ENCODE measurements at places on chromosomes 16 and 17.

- DNase-seq = no peak
Measured at GRCh38 chr17:28729950-28730330, 1.4 kb downstream of the NEK8 start.

DNA sequence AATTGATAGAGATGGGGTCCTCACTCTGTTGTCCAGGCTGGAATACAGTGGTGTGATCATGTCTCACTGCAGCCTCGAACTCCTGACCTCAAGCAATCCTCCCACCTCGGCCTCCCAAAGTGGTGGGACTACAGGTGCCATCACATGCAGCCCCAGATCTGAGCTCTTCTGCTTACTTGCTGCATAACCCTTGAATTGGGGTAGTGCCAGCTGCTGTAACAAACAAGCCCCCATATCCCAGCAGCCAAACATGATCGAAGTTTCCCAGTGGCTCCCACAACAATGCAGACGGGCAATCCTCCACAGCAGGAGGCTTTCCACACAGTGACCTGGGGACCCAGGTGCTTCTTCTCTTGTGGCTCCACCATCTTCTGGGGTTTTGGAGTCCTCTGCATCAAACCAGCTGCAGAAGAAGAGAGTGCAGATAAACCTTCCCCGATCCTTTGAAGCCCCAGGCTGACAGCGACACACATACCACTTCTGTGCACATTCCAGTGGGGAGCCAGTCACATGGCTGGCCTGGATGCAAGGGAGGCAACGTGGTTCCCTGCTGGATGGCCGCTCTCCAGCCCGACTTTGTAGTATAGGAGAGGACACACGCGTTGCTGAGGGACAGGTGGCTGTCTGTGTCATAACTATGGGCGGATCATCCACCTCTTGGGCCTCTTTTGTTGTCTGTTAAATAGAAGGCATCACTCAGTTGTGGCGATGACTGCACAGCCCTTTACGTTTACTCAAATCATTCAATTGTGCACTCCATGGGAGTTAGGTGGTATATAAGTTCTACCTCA is 16.7 kb downstream of the SBK1 start:
- no peak for DNase-seq

DNA sequence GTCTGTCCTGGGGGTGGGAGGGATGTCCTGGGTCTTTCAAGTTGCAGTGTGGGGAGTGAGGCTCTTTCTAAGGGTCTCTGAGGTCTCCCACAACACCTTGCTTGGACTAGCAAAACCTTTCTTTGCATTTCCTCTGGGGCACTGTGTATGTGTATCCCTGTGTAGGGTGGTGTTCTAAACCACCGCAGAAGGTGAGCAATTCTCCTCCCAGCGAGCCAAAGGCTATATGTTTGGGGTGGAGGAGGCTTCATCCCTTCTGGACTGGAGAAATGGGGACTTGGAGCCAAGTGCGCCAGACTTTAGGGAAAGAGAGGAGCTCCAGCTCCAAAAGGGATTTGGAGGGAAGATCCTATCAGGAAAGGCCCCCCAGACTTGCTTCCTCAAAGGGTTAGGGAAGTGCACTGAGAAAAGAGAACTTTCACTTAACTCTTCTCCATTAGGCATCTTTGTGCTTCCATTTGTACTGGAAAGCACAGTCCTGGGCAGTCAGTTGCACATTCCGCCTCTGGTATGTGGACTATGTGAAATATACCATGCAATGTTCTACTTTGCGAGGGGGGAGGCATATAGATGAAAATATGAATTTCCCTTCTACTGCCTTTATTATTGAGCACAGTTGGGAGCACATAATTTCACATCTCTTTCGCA is 18.9 kb upstream of the HOXB9 start:
- DNase-seq = no peak

DNA sequence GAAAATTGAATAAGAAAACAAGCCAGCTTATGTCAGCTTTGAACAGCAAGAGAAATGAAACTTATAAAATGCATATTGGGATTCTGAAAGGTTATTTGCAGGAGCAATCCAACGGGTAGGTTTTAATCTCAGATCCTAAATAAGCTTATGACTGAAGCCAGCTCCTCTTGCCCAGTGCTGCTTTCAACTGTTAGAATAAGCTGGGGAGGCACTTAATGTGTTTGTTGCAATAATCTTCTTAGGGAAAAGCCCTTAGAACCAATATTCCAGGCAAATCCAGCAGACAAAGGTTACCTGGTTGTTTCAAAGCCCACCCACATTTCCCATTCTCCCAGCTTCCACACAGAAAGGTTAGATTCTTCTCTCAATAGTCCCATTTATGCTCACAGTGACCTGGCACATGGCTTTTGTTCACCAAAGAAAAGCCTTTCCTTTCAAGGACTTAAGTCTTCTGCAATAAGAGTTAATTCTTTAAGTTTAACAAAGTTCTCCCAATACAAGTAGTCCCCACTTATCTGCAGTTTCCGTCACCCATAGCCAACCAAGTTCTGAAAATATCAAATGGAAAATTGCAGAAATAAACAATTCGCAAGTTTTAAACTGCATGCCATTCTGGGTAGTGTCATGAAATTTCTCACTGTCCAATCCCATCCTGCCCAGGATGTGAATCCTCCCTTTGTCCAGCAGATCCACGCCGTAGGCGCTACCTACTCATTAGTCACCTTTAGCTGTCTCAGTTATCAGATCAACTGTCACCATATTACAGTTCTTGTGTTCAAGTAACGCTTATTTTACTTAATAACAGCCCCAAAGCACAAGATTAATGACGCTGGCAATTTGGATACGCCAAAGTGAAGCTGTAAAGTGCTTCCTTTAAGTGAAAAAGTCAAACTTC is 5.9 kb downstream of the TEX2 start:
- no peak for DNase-seq

- DNase-seq = no peak
Measured at GRCh38 chr17:11991461-11991860, 5.8 kb downstream of the ZNF18 start.

DNA sequence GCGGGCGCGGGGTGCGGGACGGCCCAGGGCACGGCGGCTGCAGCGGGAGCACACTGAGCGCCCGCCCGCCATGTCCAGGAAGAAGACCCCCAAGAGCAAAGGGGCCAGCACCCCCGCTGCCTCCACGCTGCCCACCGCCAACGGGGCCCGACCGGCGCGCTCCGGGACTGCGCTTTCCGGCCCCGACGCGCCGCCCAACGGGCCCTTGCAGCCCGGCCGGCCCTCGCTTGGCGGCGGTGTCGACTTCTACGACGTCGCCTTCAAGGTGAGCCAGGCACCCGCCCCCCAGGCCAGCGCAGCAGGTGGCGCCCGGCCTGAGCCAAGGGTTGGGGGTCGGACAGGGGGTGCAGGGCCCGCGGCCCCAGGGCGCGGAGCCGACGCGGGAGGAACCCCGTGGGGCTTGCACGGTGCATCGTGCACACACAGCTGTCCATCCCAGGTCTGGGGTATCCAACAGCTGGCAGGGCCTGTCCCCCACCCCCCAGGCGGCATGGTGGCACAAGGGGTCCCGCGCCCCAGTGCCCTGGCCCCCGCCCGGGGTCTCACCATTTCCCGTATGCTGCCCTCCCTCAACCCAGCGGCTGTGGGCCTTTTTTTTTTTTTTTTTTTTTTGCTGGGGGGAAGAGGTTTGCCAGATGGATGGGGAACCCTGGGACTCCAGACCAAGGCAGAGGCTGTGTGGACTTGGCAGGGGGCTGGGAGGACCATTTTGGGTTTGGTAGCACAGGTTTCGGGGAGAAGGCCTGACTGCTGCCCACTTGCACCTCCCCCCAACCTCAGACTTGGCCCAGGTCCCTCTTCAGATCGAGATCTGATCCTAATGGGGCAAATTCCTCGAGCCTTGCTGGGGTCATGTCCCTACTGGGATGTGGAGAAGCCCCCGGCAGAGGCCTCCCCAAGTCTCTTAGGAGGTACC is 547 bp downstream of the RAB26 start:
- DNase-seq = peak; percentile 69

GRCh38 chr17:2157081-2157480 is 102.2 kb downstream of the HIC1 start:
- DNase-seq = no peak

- DNase-seq = peak; percentile 63
Measured at GRCh38 chr17:76492989-76493501, 8.2 kb downstream of the RHBDF2 start.

GRCh38 chr17:75720656-75721462 is at the start of gene ITGB4:
ITGB4 (plus strand) TSS chr17:75721459; CDS start chr17:75724704, 3,245 bp downstream.
- peak; percentile 62 for DNase-seq

DNA sequence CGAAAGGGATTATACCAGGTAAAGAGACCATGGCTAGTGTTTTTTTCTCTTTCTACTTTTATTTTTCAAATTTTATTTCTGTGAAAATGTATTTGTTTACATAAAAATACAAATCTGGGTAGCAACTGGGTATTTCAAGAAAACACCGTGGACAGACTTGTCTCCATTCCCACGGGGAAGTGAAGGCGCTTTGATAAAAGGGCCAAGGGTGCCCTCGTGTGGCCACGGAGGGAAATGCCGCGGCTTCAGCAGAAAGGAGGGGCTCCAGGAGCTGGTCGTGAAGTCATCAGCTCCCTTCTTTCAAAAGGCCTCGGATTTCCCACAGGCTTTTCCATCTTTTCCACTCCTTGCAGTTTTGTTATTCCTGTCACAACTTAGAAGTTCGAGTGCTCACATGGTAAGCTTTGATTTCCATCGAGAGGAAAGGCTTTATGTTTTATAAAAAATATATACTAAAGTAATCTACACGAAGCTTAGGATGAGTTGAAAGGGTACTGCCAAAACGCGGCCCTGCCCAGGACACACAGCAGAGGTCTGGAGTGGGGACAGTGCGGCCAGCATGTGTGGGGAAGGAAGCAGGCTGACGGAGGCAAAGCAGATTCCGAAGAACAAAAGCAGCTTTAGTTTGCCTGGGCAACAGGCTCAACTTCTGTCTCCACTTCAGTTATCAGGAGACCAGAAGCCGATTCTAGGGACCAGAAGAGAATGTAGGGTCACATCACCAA is 15.3 kb upstream of the MNT start:
- DNase-seq = peak; percentile 90

GRCh38 chr17:21368545-21369246 is 7.5 kb upstream of the KCNJ12 start:
- no peak for DNase-seq

- peak; percentile 88 for DNase-seq
Measured at GRCh38 chr16:57519796-57520360, 16.5 kb downstream of the CCDC102A start.

GRCh38 chr17:16381496-16381820 is 567 bp downstream of the UBB start:
- DNase-seq = no peak

DNA sequence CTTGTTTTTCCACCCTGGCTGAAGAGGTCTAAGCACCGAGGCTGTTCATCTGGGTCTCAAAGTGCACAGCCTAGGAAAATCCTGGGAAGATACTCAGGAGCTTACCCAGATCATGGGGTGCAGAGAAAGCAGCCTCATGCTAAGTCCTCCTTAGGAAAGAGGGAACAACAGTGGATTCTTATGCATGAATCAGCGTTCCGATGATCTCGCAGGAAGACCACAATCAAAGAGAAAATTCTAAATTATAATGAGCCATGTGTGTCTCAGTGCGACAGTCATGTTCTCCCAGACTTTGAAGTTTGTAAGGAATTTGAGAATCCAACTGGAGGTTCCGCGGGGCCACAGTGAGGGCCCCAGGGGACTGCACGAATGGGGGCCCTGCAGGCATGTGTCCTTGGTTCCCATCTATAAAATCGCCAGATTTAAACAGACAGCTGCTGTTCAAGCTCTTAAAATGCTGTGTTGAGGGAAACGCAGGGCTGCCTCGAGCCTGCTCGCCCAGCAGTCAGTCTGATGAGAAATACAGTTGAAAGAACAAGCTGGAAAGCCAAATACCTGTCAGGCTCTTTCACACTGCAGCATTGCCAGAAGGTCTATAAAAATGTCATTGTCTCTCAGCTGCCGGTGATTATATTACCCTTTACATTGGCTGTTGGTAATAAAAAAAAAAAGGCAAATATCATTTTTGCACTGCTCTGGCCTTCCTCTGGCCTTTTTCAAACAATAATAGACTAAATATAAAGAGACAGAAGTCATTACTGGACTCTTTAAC is 152.1 kb downstream of the PMP22 start:
- no peak for DNase-seq

DNA sequence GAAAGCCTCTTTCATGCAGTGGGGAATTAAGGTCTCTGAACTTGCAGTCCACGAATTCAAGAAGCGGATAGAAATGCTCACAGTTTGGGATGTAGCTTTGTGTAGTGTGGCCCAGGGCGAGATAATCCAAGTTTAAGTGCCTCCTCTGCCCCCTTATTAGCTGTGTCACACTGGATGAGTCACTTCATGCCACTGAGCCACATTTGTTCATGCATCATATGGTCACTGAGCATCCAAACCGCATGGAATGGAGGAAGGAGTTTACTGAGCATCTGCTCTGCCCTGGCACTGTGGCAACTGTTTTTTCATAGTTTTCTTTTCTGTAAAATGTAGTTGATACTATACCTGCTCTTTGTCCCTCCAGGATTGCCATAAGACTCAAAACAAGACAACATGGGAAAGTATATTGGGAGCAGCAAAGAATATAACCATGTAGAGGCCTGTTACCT is 15.1 kb upstream of the DHX8 start:
- DNase-seq = no peak

All from activated T-cell treated with anti-CD3 and anti-CD28 coated beads, Interleukin-2, amount 50 U/mL, for 24 hours (primary cell).